Spleen (tissue), 13 donors: ENCODE measurements at places on chromosomes 16 and 17.

GRCh38 chr16:563072-563644 is 3.0 kb downstream of the PRR35 start:
- no peak for DNase-seq

DNA sequence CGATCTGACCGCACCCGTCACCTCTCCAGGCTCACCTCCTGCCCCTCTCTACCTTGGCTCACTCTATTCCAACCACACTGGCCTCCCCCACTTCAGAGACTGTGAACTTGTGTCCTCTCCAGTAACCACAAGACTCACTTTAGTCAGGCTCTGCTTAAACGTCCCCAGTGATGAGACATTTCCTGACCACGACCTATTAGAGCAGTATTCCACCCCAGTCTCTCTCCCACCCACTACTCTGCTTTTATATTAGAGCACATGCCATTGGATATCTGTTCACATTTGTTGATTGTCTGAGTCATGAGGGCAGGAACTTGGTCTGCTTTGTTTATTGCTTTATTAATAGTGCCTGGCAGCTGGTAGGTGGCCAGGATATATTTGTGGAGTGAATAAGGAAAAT is 20.1 kb downstream of the COX11 start:
- DNase-seq, result no peak

DNA sequence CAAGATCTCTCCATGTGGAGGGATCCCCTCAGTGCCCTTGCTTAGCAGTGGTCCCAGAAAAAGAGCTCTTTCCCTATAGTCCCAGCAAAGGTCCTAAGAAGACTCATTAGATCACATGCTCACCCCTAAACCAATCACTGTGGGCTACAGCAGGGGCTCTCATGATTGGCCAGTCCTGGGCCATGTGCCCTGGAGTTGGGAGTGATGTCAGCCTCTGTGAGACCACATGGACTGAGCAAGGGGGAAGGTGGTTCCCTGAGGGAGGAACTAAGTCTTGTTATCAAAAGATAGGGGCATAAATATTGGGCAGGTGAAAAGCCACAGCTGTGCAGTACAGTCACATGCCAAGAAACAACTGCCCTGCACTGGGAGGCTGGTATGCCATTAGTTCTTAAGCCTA is 51.3 kb downstream of the SCNN1B start:
- peak; percentile 11 for DNase-seq

DNA sequence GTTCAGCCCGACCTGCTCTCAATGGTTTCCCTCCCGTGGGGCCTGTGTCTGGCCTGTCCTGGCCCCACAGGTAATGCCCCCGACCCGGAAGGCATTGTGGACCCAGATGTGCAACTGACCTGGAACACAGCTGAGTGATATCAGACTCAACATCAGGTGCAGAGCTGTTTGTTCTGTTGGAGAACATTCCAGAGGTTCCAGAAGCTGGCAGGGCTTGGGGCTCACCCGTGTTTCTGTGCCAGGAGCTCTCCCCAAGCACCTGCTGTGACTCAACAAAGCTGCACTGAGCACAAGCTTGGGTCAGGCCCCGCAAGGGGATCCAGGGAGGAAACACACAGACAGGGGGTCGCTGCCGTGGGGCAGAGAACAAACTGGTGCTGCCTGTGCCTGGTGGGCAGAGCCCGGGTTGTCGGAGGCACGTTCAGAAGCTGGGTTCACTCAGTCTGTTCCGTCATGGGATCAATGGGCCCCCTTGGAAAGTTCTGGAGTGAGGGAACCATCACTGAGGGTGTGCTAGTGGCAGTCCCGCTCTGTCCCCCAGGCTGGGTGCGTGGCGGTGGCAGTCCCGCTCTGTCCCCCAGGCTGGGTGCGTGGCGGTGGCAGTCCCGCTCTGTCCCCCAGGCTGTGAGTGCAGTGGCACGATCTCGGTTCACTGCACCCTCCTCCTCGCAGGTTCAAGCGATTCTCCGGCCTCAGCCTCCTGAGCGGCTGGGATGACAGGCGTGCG is 22.1 kb downstream of the HS3ST6 start:
- DNase-seq, result no peak

DNA sequence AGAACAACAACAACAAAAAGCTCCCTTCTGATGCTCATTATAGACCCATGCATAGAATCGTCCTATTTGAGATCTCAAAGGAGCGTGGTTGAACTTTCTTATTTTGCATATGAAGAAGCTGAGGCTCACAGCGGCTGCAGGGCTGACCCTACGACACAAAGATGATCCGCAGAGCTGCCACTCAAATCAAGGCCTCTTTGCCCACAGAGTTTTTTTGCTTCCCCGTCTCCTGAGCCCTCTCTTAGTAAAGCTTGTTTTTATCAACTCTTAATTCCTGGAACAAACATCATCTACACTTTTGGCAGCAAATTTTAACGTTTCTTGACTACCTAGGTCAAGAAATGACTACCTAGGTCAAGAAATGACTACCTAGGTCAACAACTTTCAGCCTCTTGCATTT is 73.7 kb downstream of the C16orf95 start:
- DNase-seq, result no peak

- DNase-seq, result no peak
These were observed 1.4 kb downstream of the ALDOC start for GRCh38 chr17:28575126-28575795.

DNA sequence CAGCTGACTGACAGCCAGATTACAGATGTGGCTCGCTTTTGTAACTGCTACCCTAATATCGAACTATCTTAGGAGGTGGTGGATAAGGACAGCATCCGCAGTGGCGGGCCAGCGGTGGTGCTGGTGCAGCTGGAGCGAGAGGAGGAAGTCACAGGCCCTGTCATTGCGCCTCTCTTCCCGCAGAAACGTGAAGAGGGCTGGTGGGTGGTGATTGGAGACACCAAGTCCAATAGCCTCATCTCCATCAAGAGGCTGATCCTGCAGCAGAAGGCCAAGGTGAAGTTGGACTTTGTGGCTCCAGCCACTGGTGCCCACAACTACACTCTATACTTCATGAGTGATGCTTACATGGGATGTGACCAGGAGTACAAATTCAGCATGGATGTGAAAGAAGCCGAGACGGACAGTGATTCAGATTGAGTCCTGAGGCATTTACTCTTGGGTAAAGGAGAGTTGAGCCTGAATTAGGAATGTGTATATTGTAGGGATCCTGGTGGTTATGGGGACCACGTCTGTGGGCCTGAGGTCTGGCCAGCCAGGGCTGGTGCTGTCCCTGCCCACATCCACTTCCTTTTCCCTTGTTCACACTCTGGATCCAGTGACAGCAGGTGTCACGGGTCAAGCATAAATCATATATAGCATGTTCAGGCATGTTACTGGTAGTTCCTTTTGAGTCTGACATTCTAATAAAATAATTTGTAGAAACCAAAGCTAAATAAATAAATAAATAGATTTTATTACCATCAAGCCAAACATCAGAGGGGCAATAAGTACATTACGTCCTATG is 89.0 kb upstream of the SMURF2 start:
- DNase-seq, result no peak

DNA sequence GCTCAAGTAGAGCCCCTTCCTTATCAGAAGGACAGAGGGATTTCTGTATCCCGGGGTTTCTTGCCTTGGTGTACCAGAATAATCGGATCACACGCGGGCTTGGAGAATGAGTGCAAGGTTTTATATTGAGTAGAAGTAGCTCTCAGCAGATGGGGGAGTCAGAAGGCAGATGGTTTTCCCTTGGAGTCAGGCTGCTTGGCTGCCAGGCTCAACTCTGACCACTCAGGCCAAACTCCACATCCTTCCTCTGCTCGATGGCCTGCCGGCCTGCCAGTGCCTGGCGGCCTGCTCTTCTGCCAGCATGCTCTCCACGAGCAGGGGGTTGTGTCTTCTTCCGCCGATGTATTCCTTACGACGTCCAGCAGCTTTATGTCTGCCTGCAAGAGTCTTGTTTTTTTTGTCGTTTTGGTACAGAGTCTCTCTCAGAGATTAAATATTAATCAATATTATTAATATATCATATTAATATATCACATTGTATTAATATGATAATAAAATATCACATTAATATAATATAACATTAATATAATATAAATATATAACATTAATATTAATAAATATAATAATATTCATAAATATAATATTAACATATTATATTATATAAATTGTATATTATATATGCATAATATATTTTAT is 229.2 kb upstream of the WSCD1 start:
- no peak for DNase-seq

DNA sequence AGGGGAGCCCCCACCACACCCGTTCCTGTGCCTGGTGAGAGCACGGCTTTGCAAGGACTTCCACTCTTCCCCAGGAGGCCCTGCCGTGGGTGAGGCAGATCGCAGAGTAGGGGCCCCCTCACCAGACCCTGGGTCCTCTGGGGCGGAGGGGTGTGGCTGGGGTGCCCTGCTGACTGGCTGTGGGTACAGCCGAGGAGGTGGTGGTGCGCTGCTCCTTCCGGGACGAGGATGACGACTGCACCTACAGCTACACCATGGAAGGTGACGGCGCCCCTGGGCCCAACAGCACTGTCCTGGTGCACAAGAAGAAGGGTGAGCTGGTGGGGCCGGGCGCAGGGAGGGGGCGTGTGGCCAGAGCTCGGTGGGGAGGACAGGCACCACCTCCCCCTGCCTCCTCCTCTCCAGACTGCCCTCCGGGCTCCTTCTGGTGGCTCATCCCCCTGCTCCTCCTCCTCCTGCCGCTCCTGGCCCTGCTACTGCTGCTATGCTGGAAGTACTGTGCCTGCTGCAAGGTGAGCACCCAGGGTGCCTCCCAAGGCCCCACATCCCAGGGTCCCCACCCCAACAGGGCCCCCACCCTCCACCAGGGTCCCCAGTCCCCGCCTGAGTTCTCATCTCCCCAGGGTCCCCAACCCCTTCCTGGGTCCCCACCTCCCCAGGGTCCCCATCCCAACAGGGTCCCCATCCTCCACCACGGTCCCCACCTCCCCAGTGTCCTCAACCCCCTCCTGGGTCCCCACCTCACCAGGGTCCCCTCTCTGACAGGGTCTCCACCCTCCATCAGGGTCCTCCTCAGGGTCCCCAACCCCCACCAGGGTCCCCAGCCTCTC is 16.1 kb downstream of the ITGB4 start:
- no peak for DNase-seq

DNA sequence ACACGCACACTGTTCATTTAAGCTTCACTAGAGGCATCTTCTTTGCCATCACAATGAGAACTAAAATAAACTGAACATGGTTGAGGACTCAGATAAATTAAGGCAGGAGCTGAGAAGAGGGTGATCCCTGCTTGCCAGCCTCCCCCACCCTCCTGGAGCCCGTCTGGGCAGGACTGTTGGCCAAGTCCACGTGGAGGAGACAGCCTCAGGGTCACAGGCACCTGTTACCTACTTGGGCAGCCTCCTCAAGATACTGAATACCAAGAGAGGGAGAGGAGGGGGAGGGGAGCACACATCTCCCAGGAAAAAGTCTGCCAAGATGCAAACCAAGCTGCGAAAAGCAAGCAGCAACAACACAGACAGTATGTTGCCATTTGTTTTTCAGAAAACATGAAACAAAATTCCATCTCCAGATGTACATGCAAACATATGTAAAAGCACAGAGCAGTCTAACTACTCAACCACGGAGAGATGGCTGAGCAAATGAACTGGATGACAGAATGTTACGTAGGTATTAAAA is 67.4 kb downstream of the SLC39A11 start:
- no peak for DNase-seq

- DNase-seq, result no peak
These were observed 11.0 kb upstream of the SPOP start for GRCh38 chr17:49688848-49689247.

DNA sequence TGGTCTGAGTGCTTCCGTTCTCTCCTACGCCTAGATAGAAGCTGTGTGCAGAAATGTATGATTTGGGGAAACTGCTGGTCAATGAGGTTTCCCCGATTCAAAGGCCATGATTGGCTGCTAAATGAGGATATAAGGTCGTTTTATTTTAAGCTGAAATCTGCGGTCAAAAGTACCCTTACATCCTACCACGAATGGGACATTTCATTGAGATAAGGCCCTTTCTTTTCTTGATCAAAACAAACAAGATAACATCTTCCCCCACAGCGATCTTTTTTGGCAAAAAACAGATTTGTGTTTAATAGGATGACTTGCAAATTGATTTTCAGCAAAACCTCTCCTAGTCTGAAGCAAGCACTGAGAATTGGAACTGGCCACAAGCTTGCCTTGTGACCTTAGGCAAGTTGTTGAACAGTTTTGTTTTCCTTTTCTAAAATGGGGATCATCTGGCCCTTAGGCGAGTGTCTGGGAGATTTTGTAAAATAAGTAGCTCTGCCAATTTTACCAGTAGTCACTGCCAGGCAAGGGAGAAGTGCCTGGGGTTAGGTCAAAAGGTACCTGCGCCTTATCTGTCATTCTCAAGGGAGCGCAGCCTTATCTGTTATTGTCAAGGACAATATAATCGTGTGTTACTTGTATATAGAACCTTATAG is 635 bp downstream of the SCPEP1 start:
- DNase-seq, result no peak

DNA sequence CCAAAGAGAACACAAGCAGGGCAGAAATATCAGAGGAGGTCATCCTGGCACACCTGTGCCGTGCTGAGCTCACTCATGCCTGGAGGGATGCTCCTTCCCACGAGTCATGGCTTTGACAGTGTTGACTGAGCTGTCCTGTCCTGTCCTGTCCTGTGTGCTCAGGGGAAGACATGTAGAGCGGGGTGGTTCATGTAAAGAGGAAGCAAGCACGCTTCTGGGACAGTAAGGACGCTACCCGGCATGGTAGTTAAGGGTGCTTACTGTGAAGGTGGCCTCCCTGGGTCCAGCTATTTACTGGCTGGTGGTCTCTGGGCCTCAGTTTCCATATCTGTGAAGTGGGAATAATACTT is 398 bp downstream of the LGALS9 start:
- no peak for DNase-seq

DNA sequence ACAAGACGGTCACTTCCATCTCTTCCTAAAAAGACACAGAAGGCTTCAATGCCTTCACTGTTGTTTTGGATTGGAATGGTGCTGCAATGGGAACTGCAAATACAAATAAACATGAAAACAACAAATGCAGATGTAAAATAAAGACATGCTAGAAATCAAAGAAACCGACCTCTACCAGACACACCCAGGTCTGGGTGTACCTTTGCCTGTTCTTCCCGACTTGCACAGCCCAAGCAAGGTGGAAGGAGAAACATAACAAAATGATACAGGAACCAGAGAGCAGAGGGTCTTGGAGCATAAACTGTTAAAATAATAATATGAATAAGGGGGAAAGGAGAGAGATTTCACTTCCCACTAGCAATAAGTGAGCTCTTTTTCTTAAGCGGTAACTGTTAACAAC is 17.3 kb downstream of the RFFL start:
- no peak for DNase-seq
